ENCODE measurements at places on chromosomes 6 and 20. TPM values are rescaled to one million over a fixed set of nuclear protein-coding genes. Genes with fewer than 3 reads are reported as not detected.

DNA sequence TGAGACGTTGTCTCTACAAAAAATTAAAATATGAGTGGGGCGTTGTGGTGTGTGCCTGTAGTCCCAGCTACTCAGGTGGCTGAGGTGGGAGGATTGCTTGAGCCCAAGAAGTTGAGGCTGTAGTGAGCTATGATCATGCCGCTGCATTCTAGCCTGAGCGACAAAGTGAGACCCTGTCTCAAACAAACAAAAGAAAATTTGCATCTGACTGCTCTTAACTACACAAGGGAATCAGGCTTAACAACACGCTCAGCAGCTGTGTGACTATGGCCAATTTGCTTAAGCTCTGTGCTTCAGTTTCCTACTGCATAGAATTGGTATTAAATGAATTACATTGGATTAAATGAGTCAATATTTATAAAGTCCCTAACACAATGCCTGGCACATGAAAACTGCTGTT is 24.3 kb upstream of the MRPS10 start:
- no peaks in the 10 kb centered on the region for H3K36me3 ChIP-seq
- no peaks in the 10 kb centered on the region for H3K4me1 ChIP-seq
- DNase-seq, result peak; percentile 9
- H3K27me3 ChIP-seq, result no peaks in the 10 kb centered on the region

The VSX1 gene
- not detected for total RNA-seq

The BPIFA1 gene
- not detected for total RNA-seq

- no peaks in the 10 kb centered on the region for H3K27me3 ChIP-seq
- H3K4me3 ChIP-seq, result no peak overlapping the region
These were observed 2.7 kb downstream of the EYA4 start for GRCh38 chr6:133243723-133244305.

The TFAP2D gene
- not detected for total RNA-seq

The SPINT4 gene
- total RNA-seq, result not detected

GRCh38 chr6:68368845-68369244 is 266.2 kb upstream of the ADGRB3 start:
- H3K36me3 ChIP-seq, result no peaks in the 10 kb centered on the region
- H3K27ac ChIP-seq, result no peak overlapping the region
- no peak for DNase-seq
- no peaks in the 10 kb centered on the region for H3K27me3 ChIP-seq

The BTNL2 gene
- not detected for total RNA-seq

The TNNC2 gene
- total RNA-seq, result not detected

The PTPRT gene
- total RNA-seq, result 0.19 TPM

- no peaks in the 10 kb centered on the region for H3K4me1 ChIP-seq
- DNase-seq, result no peak
- H3K27ac ChIP-seq, result no peak overlapping the region
- H3K36me3 ChIP-seq, result no peaks in the 10 kb centered on the region
- H3K4me3 ChIP-seq, result no peak overlapping the region
- H3K27me3 ChIP-seq, result no peaks in the 10 kb centered on the region
These were observed 169.7 kb downstream of the ATXN1 start for GRCh38 chr6:16591396-16592222.

GRCh38 chr20:12762725-12763124 is 246.0 kb upstream of the SPTLC3 start:
- no peak for DNase-seq
- no peaks in the 10 kb centered on the region for H3K36me3 ChIP-seq
- H3K4me1 ChIP-seq, result no peaks in the 10 kb centered on the region
- H3K27ac ChIP-seq, result peak overlapping the region; percentile 74
- H3K27me3 ChIP-seq, result no peaks in the 10 kb centered on the region
- H3K4me3 ChIP-seq, result peak overlapping the region; percentile 41

GRCh38 chr6:149433881-149434280 is 33.8 kb downstream of the SUMO4 start:
- no peaks in the 10 kb centered on the region for H3K36me3 ChIP-seq
- no peak overlapping the region for H3K4me3 ChIP-seq
- H3K4me1 ChIP-seq, result no peaks in the 10 kb centered on the region
- H3K27ac ChIP-seq, result no peak overlapping the region
- H3K27me3 ChIP-seq, result no peaks in the 10 kb centered on the region

The HMGCLL1 gene
- total RNA-seq, result 0.29 TPM

The KIAA1755 gene
- 46.4 TPM for total RNA-seq

- no peak for DNase-seq
- H3K4me1 ChIP-seq, result no peaks in the 10 kb centered on the region
- no peak overlapping the region for H3K27ac ChIP-seq
- H3K4me3 ChIP-seq, result no peak overlapping the region
- H3K36me3 ChIP-seq, result no peaks in the 10 kb centered on the region
These were observed 99.6 kb upstream of the COL21A1 start for GRCh38 chr6:56346958-56347357.

GRCh38 chr6:152068622-152069261 is 261.3 kb downstream of the ESR1 start:
- H3K27me3 ChIP-seq, result no peaks in the 10 kb centered on the region
- H3K4me3 ChIP-seq, result no peak overlapping the region
- H3K27ac ChIP-seq, result no peak overlapping the region
- DNase-seq, result no peak
- H3K4me1 ChIP-seq, result peaks cover 2% of the 10 kb centered on the region

DNA sequence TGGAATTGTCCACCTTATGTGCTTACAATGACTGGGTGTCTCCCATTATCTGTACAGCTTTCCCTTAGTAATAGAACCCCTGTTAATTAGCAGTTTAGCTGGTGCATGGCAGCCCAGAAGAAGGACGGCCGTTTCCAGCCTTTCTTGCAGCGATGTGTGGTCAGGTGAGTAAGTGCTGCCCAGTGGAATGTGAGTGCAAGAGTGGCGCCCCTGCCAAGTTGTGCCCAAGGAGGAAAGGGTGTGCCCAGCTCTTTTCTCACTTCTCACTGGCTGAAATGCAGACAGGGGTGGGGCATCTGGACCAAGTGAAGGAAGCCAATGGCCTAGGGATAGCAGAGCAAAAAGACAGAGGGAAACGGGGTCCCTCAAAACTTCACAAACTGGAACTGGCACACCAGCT is 296.8 kb downstream of the PREX1 start:
- H3K36me3 ChIP-seq, result no peaks in the 10 kb centered on the region
- no peaks in the 10 kb centered on the region for H3K4me1 ChIP-seq
- no peak overlapping the region for H3K27ac ChIP-seq
- H3K4me3 ChIP-seq, result no peak overlapping the region

- no peak overlapping the region for H3K27ac ChIP-seq
- no peak overlapping the region for H3K4me3 ChIP-seq
These were observed 92.5 kb upstream of the ADGRF1 start for GRCh38 chr6:47134476-47135189.

Data from aorta (tissue), 5 donors.